ENCODE measurements at places on chromosomes 16 and 17.

GRCh38 chr17:53012364-53012763 is 810.4 kb upstream of the KIF2B start:
- no peaks in the 10 kb centered on the region for H3K36me3 ChIP-seq
- H3K4me3 ChIP-seq = no peak overlapping the region
- no peaks in the 10 kb centered on the region for H3K4me1 ChIP-seq
- DNase-seq = no peak

DNA sequence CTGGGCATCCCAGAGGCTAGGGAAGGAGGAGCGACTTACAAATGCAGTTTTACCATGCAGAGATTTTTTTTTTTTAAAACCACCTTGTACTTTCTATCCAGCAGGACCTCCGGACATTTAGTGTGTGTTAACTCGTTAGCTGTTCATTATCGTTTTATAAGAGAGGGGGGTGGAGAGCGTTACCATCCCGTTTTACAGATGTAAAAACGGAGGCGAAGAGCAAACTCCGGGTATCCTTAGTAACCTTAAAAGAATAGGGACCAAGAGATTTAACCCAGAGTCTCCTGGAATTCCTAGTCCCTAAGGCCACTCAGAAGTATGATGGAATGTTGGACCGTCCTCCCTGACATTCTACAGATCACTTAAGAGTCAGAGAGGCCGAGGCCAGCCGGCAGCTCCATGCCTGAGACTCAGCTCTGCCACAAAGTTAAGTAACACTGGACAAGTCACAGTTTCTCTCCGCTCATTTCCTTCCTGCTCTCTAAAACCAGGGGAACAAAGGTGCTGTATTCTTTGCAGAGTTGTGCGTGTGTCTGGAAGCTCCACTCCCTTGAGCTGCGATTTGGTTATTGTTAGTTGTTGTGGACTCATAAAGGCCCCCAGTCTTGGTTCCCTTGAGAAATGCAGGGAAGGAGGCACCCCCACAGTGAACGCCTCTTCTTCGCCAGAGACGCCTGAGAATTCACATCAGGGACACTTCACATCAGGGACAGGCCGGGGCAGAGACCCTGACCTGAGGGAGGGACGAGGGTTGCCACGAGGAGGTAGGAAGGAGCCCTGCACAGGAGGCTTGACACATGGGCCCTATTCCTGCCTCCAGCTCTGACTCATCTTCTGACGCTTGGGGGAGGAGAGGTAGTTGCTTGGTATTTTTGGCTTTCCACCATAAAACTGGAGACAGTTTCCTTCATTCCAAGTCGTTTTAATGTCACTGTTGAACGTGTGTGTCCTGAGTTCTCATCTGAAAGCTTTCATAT is 1.2 kb downstream of the DUSP14 start:
- no peak for DNase-seq
- no peaks in the 10 kb centered on the region for H3K36me3 ChIP-seq
- peak overlapping the region; percentile 83 for H3K27ac ChIP-seq

DNA sequence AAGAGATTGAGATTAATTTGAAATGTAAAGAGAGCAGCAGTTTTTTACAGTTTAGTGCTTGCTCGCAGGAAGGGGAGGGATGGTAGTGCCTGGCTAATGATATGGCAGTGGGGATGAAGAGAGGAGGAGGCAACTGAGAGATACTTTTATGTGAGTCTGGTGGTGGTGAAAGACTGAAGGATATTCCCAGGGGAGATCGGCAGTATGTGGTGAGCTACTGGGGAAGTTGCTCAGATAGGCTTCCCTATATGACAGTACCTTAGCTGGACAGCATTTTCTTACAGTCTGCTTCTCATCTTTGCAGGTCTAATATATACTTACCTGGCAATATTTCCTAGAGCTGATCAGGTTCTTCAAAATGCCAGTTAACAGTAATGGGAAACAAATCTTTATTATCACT is 8.6 kb downstream of the CEP95 start:
- H3K4me1 ChIP-seq = no peaks in the 10 kb centered on the region
- H3K27me3 ChIP-seq = no peaks in the 10 kb centered on the region
- peaks cover 99% of the 10 kb centered on the region for H3K36me3 ChIP-seq
- H3K4me3 ChIP-seq = no peak overlapping the region

DNA sequence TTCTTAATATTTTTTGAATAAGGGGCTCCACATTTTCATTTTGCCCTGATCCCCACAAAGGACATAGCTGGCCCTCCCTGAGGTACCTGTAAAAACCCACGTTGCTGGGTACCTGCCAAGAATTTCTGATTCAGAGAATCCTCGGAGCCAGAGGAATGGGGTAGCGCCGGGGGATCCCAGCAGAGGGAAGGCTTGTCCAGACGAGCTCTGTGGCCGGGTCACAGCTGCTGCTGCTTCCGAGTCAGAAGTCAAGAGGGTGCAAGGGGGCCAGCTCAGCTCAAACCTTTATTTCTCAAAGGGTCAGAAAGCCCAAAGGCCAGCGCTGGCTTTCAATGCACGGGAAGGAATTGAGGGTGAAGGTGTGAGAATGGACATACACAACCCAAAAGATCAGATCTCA is 68.9 kb upstream of the SDK2 start:
- no peaks in the 10 kb centered on the region for H3K36me3 ChIP-seq
- no peak for DNase-seq
- H3K4me1 ChIP-seq = no peaks in the 10 kb centered on the region
- H3K4me3 ChIP-seq = no peak overlapping the region
- H3K27ac ChIP-seq = no peak overlapping the region
- H3K27me3 ChIP-seq = peaks cover 5% of the 10 kb centered on the region

DNA sequence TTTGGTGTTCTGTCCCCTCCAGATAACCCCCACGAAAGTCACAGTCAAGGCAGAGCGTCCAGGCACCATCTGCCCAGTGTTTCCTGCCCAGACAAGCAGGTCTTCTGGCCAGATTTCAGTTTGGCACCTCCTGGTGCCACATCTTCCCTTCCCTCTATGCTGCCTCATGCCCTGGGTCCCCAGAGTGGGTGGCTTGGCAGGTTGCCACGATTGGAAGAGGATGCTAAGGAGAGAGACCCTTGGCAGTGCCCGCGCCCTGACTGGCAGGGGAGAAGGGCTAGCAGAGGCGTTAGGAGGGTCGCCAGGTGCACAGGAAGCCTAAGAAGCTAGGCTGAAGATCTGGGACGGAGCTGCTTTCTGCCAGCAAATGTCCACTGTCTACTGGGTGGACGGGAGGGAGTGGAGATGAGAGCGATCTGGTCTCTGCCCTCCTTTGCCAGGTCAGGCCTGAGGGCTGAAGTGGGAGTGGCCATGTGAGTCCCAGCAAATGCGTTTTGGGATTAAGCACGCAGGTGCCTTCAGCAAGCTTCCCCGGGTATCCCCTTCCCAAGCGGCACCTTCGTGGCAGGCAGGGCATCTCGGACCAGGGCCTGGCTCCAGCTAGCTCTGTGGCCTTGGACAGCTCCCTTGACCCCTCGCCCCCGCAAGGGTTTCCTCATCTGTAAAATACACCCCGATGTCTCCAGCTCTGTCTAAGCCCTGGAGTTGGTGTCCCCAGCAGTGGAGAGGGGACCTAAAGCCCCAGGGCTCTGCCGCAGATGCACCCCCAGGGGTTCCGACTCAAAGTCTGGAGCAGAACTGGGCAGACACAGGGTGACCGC is 13.4 kb upstream of the CD300A start:
- peak overlapping the region; percentile 50 for H3K4me3 ChIP-seq
- H3K27ac ChIP-seq = peak overlapping the region; percentile 76
- no peaks in the 10 kb centered on the region for H3K36me3 ChIP-seq
- H3K4me1 ChIP-seq = peaks cover 28% of the 10 kb centered on the region

GRCh38 chr16:48555155-48555554 is 54.8 kb downstream of the N4BP1 start:
- H3K27me3 ChIP-seq = no peaks in the 10 kb centered on the region
- peaks cover 82% of the 10 kb centered on the region for H3K4me1 ChIP-seq
- no peak overlapping the region for H3K27ac ChIP-seq
- no peak for DNase-seq
- peaks cover 41% of the 10 kb centered on the region for H3K36me3 ChIP-seq
- H3K4me3 ChIP-seq = no peak overlapping the region

- no peaks in the 10 kb centered on the region for H3K36me3 ChIP-seq
- no peaks in the 10 kb centered on the region for H3K4me1 ChIP-seq
- DNase-seq = no peak
- no peak overlapping the region for H3K27ac ChIP-seq
- no peaks in the 10 kb centered on the region for H3K27me3 ChIP-seq
These were observed 1176.1 kb downstream of the CDH11 start for GRCh38 chr16:63945806-63946205.

All from lower lobe of right lung (tissue), 2 donors.